ENCODE measurements at places on chromosomes 2 and 18.

DNA sequence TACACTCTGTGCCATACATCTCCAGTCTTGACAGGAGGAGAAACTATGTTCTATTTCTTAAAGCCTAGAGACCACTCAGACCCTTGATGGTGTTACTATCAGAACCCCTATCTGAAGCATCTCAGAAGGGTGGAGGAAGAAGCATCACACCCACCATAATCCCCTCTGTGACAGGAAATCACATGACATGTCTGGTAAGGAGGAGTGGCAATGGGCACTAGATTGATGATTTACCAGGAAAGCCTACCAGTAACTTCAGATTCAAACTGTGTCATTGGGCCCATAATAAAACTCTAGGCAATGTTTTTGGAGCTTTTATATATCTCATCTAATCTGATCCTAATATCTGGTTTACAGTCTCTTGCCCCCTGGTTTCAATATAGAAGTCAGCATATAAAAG is 37.1 kb upstream of the C2orf66 start:
- no peak for DNase-seq

GRCh38 chr2:27830656-27831055 is 59.1 kb downstream of the MRPL33 start:
- no peak for DNase-seq

- peak; percentile 88 for DNase-seq
Measured at GRCh38 chr2:240434728-240435456, 571 bp upstream of the GPC1 start.

- no peak for DNase-seq
Measured at GRCh38 chr2:216119146-216119545, 10.0 kb downstream of the XRCC5 start.

DNA sequence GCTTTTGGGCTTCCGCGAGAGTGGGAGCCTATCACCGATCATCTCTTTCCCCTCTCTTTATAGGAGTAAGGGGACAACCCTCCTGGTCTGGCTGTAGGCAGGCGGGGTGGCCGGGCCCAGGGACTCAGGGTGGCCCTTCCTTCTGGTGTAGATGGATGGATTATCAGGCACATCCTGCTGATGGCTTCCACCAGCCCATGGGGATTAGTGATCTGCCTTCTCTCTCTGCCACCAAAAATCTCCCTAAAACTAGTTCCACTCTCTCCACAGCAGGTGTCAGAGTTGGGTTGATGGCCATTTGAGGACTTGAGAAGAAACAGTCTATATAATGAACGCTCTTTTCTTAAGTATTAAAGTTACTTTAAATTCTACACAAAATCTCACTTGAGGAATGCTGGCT is 37.4 kb downstream of the NCK2 start:
- DNase-seq = no peak

- DNase-seq = no peak
Measured at GRCh38 chr2:109427661-109428091, 186.1 kb downstream of the SEPTIN10 start.

- no peak for DNase-seq
Measured at GRCh38 chr18:24704946-24705630, 244.7 kb downstream of the HRH4 start.

DNA sequence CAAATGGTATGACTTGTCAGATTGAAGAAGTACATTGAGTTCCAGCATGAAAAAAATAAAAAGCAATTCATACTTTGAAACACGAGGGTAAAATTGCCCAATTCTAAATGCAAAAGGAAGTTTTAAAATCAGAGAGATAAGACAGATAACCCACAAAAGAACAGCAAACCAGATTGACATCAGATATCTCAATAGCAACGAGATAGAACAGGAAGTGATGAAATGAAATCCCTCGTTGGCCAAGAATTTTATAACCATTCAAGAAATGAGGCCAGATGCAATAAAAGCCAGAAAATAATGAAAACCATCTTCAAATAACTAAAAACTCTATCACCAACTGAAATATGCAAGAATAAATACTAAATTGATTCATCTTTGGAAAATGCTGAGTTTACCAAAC is 172.8 kb downstream of the CD226 start:
- no peak for DNase-seq

GRCh38 chr18:29172756-29173067 is 995.8 kb upstream of the CDH2 start:
- DNase-seq = no peak

GRCh38 chr2:9998916-9999654 is 44.3 kb upstream of the KLF11 start:
- no peak for DNase-seq

GRCh38 chr18:63138436-63139340 is 180.9 kb downstream of the BCL2 start:
- DNase-seq = no peak

DNA sequence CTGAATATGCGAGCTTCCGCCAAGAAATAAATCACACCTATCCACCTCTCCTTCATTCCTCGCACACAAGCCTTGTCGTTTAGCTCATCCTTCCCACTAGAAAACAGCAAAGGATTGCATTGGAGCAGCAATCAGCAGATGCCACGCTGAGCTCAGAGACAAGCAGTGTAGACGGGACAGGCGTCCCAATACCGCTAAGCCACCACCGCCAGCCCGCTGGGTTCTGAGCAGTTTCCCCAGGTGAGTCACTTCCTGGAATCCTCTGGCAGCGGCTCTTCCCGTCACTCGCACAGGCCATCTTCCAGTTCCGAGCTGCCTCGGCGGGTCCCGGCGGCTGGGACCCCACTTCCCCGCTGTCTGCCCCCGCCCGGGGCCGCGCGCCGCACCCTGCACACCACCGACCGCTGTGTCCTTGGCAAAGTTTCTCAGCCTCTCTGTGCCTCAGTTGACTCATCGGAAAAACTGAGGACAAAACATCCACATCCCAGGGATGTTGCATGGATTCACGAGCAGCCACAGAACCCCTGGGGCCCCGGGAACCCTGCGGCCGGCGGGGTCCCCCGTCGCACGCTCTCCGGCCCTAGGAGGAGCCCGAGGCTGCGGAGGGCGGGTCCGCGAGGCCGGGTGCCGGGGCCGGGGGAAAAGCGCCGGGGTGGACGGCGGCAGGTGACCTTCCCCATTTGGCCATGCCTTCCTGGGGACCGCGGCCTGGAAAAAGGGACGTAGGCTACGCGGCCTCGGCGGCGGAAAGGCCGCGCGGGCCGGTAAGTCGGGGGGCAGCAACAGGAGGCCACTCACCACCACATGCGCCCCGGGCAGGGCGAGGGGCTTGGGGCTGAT is 573 bp downstream of the KDSR start:
- DNase-seq = peak; percentile 30

DNA sequence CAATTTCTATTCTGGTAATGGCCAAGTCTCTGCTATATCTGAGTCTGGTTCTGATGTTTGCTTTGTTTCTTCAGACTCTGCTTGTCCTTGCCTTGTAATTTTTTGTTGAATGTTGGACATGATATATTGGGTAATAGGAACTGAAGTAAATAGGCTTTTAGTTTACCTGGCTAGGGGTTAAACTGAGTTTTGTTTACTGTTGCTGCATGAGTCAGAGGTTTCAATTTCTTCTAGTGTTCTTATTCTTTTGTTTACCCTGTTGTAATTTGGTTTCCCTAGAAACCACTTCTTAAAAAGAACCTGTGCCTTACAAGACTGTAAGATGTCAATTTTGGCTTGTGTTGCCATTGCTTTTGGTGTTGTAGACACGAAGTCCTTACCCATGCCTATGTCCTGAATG is 285.0 kb upstream of the KCNH7 start:
- DNase-seq = no peak

DNA sequence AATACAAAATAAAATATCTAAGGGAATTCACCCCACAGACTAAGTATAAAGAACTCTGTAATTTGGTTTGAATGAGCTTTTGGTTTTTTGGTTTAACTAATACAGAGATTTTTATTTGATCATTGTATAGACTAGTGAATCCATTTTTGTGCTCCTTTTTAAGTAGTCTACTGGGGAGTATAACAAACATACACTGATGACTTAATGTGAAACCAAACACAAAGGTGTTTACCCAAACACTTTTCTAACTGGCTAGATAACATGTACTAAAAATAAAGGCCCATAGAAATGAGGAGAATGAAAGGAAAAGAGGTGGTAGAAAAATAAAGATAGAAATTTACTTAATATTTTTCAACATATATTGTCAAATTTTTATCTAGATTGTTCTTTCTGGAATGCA is 146.0 kb downstream of the NRXN1 start:
- no peak for DNase-seq

GRCh38 chr2:191253476-191253875 is 8.3 kb downstream of the MYO1B start:
- no peak for DNase-seq

DNA sequence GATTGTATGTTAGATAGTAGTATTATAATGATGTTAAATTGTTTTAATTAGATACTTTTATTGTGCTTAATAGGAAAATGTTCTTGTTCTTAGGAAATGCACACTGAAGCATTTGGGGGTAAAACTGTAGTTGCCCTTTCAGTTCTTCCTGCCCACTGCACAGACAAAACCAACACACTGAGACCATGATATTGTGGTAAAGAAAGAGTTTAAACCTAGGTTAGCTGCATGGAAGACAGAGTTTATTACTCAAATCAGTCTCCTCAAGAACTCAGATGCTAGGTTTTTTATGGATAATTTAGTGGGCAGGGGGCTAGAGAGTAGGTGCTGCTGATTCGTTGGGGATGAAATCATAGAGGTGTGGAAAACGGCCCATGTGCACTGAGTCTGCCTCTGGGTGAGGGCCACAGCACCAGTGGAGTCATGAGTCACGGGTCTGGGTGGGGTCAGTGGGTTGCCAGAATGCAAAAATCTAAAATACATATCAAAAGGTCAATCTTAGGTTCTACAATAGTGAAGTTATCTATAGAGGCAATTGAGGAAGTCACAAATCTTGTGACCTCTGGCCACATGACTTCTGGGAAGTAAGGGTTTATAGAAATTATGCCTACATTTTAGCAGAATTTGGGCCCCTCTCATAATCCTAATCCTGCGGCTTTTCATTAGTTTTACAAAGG is 283.4 kb upstream of the FBXO11 start:
- no peak for DNase-seq

- no peak for DNase-seq
Measured at GRCh38 chr18:41789001-41789400, 166.0 kb upstream of the PIK3C3 start.

DNA sequence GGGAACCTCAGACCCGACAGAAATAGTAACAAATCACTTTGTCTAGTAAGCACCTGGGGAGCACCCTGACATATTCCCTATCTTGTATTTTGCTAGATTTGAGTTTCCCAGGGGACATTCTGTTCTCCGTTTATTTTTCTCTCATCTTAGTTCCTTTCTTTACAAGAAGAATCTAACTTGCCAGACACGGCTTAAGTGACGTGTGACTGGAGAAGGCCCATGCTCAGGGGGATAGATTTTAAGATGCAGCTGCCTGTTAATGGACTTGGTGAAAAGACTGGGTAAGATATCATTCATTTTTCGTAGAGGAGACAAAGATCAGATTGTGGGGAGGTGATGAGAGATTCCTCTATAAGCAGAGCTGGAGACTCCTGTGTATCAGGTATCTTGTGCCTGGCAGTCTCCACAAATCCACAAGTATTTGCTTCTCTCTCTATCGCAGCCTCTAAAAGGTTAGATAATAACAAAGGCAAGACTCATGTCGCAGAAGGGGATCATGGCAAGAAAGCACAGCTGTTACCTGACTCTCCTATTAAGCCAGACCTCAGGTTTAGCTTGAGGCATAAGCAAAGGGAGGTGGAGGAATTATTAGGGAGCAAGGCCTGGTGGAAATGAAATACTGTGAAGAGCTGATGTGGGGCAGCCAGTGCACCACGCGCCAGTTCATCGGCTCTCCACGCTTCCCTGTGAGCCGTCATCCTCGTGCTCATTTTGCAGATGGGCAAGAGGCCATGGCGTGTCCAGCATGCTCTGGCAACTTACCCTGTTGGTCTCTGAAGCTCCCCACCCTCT is 347.2 kb upstream of the TNP1 start:
- no peak for DNase-seq

DNA sequence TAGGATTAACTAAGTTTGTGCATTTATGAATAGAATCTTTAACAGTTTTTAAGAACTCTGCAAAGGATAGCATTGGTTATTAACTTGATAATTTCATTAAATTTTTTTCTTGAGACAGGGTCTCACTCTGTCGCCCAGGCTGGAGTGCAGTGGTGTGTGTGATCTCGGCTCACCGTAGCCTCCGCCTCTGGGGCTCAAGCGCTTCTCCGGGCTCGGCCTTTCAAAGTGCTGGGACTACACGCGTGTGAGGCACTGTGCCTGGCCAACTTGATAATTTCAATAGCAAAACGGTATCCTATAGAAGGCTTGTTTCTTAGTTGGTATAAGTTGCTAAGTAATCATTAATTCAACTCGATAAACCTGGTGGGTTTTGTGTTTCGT is 38.0 kb downstream of the ADNP2 start:
- no peak for DNase-seq

GRCh38 chr2:173984866-173985604 is 19.9 kb upstream of the SP3 start:
- no peak for DNase-seq

DNA sequence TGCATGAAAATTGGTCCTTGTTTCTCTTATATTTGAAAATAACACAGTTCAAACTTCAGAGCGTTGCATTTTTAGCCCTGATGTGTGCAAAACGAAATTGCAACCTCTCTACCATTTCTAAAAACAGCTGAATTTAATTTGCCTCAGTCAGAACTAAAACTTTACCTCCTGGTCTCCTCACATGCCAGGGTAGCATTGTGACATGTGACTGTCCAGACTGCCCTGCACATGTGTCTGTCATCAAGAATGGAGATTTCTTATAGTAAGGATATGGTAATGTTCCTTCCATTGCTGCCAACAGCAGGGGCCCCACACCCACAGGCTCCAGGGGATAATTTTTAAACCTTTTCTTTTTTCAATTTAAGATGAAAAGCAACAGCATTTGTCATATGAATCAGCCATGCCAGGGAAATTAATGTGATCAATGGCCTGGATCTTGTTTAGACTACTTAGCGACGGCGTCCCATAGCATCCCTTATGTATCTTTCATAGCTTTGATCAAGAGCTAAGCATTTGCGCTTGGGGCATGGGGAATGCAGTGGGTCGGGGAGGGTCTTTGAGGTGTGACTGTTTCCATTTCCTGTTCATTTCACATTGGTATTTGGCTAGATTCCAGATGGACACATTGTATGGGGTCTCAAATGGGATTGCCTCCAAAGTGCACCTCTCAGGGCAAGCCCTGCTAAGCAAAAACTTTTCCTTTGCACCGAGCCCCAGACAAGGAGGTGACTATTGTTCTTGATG is 92.4 kb upstream of the RASGRP3 start:
- DNase-seq = no peak

DNA sequence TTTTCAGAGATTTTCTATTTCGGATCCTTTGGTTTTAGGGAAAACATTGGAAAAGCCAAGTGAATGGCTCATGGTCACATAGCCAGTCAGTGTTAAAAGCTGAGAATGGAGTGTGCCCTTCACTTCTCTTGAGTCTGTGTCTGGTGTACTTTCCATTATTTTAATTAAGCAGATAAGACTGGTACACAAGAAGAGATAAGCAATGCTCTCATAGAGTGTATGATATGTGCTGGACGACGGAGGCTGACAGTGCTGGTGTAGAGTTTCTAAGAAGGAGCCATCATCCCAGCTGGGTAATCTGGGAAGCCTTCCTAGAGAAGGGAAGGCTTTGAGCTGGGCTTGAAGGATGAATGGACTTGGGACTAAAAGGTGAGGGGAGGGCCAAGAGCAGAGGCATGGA is 93.3 kb downstream of the SPTBN1 start:
- DNase-seq = no peak
